ENCODE measurements at places on chromosomes 16 and 17. TPM values are rescaled to one million over a fixed set of nuclear protein-coding genes. Genes with fewer than 3 reads are reported as not detected.

- DNase-seq: no peak
Measured at GRCh38 chr17:71792966-71793365, 327.9 kb upstream of the SOX9 start.

- DNase-seq: no peak
Measured at GRCh38 chr17:27230996-27231395, 62.9 kb upstream of the WSB1 start.

- no peak for DNase-seq
Measured at GRCh38 chr17:41315814-41316445, 420 bp upstream of the KRTAP17-1 start.

GRCh38 chr17:80409626-80410025 is 5.3 kb upstream of the ENDOV start:
- DNase-seq: no peak

- no peak for DNase-seq
Measured at GRCh38 chr17:77300016-77300686, 159.4 kb downstream of the SEC14L1 start.

DNA sequence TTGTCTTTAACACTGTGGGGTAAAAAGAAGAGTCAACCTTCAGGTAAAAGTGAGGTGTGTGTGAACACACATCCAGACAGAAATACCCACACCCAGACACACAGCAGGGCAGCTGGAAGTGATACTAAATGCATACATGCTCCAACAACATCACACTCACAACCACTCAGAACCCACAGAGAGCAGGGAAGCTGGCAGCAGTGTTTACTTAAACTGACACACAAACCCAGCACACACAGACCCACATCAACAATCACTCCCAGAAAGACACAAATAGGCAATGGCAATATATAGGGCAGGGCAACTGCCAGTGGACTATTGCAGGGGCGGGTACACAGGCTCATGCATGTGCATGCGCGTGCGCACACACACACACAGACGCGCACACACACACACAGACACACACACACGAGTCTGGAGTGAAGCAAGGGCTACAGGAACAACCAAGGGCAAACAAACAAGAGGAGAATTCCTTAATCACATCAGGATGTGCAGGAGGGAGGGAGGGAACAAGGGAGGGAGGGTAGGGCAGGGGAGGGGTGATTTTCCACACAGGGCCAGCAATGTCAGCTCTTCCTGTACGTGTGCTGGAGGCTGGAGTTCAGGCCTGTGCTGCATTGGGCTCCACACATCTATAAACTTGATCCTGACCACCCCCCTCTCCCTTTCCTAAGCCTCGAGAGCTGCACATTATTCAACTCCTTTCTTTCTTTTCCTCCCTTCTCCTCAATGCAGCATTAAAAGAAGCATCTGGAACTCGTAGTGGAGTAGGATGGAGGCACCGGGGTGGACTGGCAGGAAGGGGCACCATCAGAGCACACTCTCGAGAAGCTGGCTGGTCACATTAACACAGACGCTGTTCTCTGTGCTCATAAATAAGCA is 30.1 kb downstream of the HIC1 start:
- no peak for DNase-seq

- no peak for DNase-seq
Measured at GRCh38 chr16:23343643-23344612, 41.8 kb downstream of the SCNN1B start.

DNA sequence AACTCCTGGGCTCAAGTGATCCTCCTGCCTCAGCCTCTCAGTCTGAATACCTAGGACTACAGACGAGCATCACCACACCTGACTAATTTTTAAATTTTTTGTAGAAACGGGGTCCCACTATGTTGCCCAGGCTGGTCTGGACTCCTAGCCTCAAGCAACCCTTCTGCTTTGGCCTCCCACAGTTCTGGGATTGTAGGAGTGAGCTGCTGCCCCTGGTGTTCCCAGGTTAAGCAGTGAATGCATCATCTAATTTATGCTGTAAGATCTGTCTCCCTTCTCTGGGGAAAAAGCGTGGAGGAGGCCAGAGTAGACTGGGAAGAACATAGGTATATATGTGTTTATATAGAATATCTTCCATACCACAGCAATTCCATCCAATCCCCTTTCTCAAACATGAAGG is 6.6 kb upstream of the N4BP1 start:
- DNase-seq: no peak

- no peak for DNase-seq
Measured at GRCh38 chr17:11909348-11909747, 87.9 kb downstream of the ZNF18 start.

DNA sequence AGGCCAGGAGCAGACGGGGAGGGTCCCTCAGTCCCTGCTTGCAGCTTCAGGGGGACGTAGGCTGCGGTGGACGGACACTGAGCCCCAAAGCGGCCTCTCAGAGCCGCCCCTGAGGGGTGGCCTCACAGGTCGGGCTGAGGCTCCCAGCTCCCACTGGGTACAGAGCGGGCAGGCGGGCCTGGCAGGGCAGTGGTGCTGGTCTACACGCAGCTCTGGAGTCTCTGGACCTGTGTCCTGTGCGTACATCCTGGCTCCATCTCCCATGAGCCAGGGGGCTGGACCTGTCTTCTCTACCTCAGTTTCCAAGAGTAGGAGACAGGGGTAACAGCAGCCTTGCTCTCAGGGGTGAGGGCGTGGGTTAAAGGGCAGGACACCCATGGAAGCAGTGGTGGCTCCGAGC is 1.7 kb downstream of the DPEP1 start:
- DNase-seq: no peak

GRCh38 chr17:41974031-41974430 is 7.4 kb downstream of the CNP start:
- no peak for DNase-seq

- DNase-seq: no peak
Measured at GRCh38 chr16:8585041-8585440, 5.3 kb downstream of the TMEM114 start.

DNA sequence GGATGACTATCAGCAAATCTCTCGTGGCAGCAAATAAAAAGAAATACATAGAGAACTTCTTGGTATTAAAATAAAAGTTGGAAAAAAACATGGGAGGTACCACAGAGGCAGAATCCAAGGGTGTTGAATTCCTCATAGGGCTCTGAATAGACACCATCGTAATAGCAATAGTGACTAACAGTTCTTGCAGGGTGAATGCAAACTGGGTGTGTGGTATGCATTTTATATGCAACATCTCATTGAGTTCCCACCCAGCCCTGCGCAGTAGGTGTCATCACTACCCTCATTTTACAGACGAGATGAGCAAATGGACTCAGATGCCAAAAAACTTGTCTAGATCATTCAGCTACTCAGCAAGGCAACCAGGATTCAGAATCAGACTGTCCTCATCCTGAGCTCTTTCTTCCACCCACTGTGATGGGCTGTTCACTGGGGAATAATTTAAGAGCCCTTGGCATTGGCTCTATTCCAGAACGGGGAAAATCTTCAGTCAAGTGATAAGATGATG is 354.6 kb upstream of the CDH11 start:
- no peak for DNase-seq

DNA sequence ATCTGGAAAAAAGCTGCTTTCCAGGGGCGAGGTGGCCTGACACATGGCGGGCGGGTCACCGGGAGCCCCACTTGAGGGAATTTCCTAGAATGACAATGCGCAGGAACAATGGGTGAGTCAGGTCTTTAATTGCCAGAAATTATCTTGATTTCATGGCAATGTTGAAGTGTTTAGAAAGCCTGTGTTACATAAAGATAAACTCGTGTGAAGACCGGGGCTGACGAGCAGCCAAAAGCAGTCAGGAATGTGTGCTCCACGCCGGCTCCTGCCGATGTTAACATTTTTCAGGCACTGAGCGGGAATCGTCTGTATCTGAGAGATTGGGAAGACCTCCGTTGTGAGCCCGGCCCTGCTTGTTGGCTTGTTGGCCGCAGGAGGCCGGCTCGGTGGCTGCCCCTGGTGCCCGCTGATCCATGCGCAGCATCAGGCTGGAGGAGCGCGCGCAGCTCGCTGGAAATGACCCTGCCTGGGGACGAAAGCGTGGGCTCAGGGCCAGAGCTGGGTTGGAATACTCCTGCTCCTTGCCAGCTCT is 353.1 kb downstream of the FOXL1 start:
- DNase-seq: no peak

DNA sequence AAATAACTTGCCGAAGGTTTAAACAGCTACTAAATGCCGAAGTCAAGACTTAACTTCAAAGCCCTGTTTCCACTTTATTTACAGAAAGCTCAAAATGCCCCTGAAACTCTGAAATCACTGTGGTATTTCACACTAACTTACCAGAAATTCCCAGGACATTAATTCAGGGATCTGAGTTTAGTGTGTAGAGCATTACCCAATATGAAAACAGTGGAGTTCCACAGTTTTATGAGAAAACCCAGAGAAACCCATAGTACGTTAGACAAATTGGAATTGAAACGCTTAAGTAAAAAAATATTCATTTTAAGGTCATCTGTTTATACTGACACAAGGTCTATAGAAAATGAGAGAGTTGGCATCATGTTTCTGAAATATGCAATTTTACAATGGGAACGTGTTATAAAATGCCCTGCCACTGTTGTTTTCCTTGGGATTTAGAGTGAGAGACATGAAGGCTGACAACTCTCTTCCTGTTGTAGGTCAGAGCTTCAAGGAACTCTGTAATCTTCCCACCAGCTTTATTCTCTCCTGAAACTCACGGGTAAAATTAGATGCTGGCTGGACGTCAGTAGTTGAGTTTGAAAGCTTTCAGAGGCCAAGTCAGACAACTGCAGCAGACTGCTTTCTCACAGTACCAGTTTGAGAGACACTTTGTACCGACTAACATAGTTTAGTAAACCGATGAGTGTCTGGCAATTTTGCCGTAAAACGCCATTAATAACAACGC is 139.4 kb upstream of the TBX2 start:
- no peak for DNase-seq

GRCh38 chr17:80953471-80954315 is 37.9 kb upstream of the CHMP6 start:
- DNase-seq: no peak

DNA sequence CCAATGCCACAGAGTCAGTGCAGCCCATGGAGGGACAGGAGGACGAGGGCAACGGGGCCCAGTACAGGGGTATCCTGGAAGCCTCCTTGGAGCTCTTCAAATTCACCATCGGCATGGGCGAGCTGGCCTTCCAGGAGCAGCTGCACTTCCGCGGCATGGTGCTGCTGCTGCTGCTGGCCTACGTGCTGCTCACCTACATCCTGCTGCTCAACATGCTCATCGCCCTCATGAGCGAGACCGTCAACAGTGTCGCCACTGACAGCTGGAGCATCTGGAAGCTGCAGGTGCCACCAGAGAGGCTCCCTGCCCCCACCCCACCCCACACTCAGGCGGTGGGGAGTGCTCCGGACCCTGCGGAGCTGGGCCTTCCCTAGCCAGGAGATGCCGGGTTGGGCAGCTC is 16.6 kb downstream of the TRPV2 start:
- no peak for DNase-seq

DNA sequence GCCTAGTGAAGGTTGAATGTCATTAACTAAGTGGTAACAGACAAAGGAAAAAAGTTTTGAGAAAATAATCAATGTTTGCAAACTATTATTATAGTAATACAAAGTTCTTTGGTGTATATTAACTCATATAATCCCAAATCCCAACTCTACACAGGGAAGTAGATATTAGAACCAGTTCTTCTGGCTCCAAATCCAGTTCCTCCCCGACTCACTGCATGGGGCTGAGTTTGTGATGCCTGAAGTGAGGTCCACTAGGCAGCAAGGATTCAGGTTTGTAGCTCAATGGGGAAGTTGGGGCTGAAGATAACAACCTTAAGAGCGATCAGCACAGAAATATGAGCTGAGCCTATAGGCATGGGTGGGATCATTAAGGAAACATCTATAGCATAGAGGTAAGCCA is 5.6 kb upstream of the SYNRG start:
- DNase-seq: no peak

DNA sequence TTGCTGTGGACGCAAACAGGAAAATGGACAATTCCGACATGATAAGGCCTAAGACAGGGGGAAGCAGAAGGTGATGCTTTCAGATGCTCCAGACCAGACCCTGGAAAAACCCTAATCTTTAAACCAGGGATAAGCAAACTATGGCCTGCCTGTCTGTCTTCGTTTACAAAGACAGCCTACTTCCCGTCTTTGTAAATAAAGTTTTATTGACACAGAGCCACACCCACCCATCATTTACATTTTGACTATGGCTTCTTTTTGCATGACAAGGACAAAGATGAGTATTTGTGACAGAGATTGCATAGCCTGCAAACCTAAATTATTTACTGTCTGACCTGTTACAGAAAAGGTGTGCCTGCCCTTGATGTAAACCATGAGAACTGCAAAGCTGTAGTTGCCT is 177.9 kb downstream of the WSCD1 start:
- no peak for DNase-seq

GRCh38 chr16:84995663-84996062 is 15.7 kb downstream of the ZDHHC7 start:
- no peak for DNase-seq

GRCh38 chr16:67701420-67701819 is 17.7 kb downstream of the GFOD2 start:
- DNase-seq: no peak

DNA sequence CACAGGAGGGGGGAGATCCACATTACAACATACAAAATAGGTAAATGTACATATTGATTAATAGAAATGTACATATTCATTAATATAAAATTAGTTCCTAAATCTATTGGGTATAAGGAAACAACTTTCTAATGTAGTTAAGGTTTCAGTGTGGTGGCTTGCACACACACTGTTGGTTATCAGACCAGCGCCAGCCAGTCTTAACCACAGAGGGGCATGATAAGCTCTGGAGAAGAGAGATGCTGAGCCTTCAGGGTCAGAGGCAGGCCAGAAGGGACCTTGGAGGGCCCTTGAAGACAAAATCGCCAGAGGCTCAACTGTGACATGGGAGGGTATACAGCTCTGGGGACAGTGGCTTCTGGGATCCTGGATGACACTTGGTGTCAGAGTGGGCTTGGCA is 10.9 kb upstream of the ZFP90 start:
- DNase-seq: no peak

GRCh38 chr17:49914664-49915063 is 54.3 kb upstream of the DLX4 start:
- no peak for DNase-seq

The GLIS2 gene
- 4.9 TPM for total RNA-seq

The ABCC11 gene
- 0.79 TPM for total RNA-seq

The RNF43 gene
- 0.28 TPM for total RNA-seq

The TCAP gene
- 0.19 TPM for total RNA-seq

The ZNF276 gene
- total RNA-seq: 42.9 TPM

The CCDC200 gene
- total RNA-seq: not detected

The ADCY7 gene
- total RNA-seq: 14.0 TPM

The ICAM2 gene
- 141 TPM for total RNA-seq

The CD300A gene
- 4.8 TPM for total RNA-seq

The TUBG2 gene
- total RNA-seq: 27.9 TPM

The CDH13 gene
- total RNA-seq: 13.7 TPM

The GP1BA gene
- total RNA-seq: not detected

The TBC1D3G gene
- not detected for total RNA-seq

The TEX19 gene
- total RNA-seq: not detected

The ORC6 gene
- total RNA-seq: 0.63 TPM

The NDRG4 gene
- 9.5 TPM for total RNA-seq

The OTOP3 gene
- not detected for total RNA-seq

The KRT39 gene
- total RNA-seq: not detected

Measured in omental fat pad (tissue), 4 donors.